Natural killer cell (primary cell): ENCODE measurements at places on chromosomes 4 and X.

DNA sequence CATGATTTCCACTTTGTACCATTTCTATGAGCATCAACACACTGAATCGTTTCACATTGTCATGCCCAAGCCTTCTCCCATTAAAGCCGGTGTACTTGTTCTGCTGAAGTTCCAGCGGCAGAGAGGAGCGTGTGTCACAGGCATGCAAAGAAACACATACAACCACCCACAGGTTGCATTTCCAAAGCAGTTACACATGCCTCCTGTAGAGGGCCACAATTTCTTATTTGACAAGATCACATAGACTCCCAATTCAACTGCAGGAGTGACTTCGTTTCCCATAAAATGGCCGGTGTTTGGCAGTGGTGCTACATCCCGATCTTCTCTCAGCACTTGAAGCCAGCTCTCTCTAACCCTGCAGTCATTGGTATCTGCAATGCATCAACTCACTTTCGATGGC is 992.6 kb downstream of the NLGN4X start:
- H3K4me3 ChIP-seq = no peak overlapping the region
- H3K36me3 ChIP-seq = no peaks in the 10 kb centered on the region
- no peaks in the 10 kb centered on the region for H3K27me3 ChIP-seq
- no peak for DNase-seq

GRCh38 chr4:123404533-123404932 is 7.9 kb downstream of the SPRY1 start:
- H3K27ac ChIP-seq = no peak overlapping the region
- no peak overlapping the region for H3K4me3 ChIP-seq
- H3K36me3 ChIP-seq = no peaks in the 10 kb centered on the region
- peaks cover 5% of the 10 kb centered on the region for H3K27me3 ChIP-seq
- H3K4me1 ChIP-seq = peaks cover 3% of the 10 kb centered on the region

GRCh38 chr4:142088906-142089305 is 452.5 kb downstream of the IL15 start:
- no peak overlapping the region for H3K4me3 ChIP-seq
- no peaks in the 10 kb centered on the region for H3K27me3 ChIP-seq
- H3K36me3 ChIP-seq = no peaks in the 10 kb centered on the region
- H3K4me1 ChIP-seq = no peaks in the 10 kb centered on the region
- no peak overlapping the region for H3K27ac ChIP-seq
- DNase-seq = no peak

DNA sequence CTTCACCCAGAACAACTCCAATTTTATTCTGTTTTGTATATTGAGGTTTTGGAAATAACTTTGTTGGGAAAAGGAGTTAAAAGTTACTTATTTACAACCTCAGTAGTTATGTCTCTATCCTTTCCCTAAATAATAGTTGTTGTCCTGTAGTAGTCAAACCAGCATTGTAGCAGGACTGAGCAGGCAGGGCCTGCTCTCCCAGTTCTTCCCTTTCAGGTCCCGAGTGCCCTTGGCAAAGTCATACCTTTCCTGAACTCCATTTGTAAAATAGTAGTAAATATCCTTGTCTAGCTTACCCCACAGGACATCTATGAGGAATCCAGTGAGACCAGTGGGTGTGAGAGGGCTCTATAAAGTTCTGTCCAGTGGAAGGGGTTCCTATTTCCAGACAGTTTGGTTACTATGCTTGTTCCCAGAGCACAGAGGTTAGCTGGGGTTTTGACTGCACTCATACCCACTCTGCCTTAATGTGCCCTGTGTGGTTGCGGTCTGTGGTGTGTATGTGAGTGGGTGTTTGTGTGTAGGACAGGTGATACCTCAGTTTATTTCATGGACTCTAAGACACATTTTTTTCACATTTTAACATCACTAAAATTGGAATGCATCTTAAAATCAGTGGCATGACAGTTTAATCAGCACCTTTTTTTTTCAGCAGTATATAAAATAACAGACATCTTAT is 136.3 kb downstream of the AMMECR1 start:
- H3K36me3 ChIP-seq = no peaks in the 10 kb centered on the region
- H3K4me1 ChIP-seq = no peaks in the 10 kb centered on the region
- H3K4me3 ChIP-seq = no peak overlapping the region
- no peak overlapping the region for H3K27ac ChIP-seq
- no peaks in the 10 kb centered on the region for H3K27me3 ChIP-seq

- no peaks in the 10 kb centered on the region for H3K36me3 ChIP-seq
These were observed 229.9 kb upstream of the CPEB2 start for GRCh38 chr4:14772388-14772787.

DNA sequence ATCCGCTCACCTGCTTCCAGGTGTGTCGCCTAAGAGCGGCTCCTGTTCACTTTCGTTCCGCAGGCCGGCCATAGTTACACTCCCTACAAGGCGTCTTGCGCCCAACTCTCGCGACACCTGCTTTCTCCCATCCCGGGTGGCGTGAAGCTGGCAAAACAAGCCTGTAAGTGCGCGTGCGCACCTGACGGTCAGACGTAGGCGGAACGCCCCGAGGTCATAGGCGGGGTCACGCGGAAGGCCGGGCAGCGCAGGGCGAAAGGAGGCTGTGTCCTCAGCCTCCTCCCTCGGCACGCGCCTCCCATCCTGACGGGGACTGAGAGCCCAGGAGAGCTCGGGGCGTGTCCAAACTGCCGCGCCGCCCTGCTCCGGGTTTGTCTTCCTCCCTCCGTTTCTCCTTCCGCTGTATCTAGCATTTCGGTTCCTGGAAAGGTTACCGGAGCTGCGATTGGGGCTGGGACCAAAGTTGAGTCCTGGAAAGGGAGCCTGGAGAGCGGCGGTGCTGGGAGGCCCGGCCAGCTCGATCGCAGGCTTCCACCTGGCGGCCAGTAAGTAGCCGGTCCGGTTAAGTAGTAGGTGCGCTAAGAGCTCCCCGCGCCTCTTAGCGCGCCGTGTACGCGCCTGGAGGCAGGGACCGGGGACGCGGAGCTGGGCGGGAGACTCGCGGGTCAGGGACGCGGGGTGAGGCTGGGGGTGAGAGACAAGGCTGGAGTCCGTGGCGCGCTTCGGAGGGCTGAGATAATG is at the start of the genes ABHD18 and MFSD8:
Gene ABHD18, plus strand, starts transcription at position 345 of the 741 bp plus-strand sequence. CDS start 17,550 bp downstream, outside the sequence.
Gene MFSD8, minus strand, starts transcription at position 112 of the 741 bp plus-strand sequence. Its CDS starts 40 bp downstream, at position 72.
- H3K4me3 ChIP-seq = peak within 1 kb of the TSS; percentile 85
- no peaks in the 10 kb centered on the region for H3K27me3 ChIP-seq
- no peaks in the 10 kb centered on the region for H3K36me3 ChIP-seq
- peak within 1 kb of the TSS; percentile 87 for H3K27ac ChIP-seq
- DNase-seq = peak; percentile 95

DNA sequence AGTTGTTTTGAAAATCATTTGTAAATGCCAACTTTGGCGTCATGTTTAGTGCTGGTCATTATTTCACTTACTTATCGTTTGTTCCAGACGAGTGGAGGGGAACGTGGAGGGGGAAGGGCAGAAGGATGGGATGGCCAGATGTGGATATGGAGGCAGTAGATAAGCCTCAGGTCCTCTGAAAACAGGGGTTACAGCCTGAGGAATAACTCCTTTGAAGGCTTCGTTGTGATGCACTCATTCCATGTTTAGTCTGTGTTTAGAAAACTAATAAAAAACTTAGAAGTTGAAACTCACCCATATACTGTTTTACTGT is 1.1 kb downstream of the MOB1B start:
- H3K4me1 ChIP-seq = peaks cover 12% of the 10 kb centered on the region
- H3K36me3 ChIP-seq = no peaks in the 10 kb centered on the region
- DNase-seq = peak; percentile 12
- H3K27me3 ChIP-seq = no peaks in the 10 kb centered on the region
- H3K27ac ChIP-seq = no peak overlapping the region
- H3K4me3 ChIP-seq = peak overlapping the region; percentile 99

- H3K27me3 ChIP-seq = no peaks in the 10 kb centered on the region
- DNase-seq = no peak
- H3K4me1 ChIP-seq = no peaks in the 10 kb centered on the region
- H3K36me3 ChIP-seq = no peaks in the 10 kb centered on the region
These were observed 22.6 kb downstream of the ADAMTS3 start for GRCh38 chr4:72546456-72546855.
